ENCODE measurements at places on chromosomes 1 and 21.

DNA sequence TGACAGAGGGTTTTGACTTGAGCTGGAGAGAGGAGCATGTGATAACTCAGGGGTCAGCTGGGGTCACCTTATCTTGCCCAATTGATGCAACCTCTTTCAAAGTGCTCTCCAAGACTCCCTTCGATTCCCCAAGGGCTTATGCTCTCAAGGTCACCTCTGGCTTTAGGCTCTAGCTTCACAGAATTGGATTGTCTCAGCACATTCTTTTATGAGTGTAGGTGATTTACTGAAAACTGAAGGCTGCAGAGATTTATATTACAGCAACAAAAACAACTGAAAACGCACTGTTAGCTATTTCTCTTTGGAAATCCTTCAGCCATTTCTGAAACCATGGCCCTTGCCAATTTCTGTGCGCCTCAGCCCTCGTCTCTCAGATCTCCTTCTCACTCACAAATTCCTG lies 34.5 kb upstream of the MAP1LC3C start:
- no peak for DNase-seq

DNA sequence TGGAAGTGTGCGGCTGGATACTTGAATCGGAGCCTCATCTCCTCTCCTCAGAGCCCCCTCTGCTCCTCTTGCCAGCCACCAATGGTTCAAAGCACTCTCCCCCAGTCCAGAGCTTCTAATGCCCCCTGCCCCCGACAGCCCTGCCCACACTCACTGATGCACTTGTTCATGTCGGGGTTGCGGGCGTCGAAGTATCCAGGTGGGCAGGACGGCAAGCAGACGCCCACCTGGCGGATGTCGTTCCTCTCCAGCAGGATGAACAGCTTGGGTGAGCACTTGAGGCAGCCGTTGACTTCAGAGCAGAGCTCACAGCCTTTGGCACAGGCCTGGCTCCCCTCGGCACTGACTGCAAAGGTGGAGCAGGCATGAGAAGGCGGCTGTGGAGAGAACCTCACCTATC lies 18.4 kb downstream of the RSPO1 start:
- DNase-seq, result no peak

GRCh38 chr1:166258017-166258416 lies 91.2 kb upstream of the FAM78B start:
- DNase-seq, result no peak

DNA sequence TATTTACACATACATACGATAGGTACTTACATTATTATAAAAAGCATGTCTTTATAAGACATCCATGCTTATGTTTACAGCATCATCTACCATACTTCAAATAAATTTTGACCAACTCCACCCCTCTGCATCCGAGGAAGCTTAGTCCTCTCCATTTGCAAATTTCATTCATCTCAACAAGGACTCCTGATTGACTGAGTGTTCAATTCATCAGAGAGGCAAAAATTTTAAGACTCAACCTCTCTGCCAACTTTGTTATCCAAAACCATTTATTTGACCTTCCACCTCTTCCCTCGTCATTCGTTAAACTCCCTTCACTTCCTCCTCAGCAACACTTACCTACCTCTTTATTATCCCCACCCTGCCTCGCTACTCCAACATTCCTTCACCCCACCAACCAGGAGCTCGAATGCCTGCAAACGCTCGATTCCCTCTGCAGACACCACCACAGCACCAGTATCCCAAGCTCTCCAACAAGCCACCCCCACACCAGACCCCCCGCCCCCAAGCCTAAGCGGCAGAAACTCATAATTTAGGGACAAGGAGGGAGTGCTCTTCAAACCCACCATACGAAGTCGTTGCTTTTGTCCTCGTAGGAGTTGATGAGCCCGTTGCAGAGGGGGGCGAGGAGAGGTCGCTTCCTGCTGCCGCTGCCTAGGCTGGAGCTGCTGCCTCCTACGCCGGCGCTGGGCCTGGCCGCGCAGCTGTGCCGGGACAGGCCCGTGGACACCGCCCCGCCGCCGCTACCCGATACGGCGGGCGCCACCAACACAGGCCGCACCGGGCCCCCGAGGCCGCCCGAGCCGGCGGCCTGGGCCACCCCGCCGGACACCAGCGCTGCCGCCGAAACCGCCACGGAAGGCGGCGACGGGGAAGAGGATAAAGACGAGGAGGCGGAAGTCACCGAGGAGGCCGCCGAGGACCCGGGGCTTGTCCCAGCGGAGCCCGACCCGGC lies 803 bp downstream of the COP1 start:
- peak; percentile 42 for DNase-seq

GRCh38 chr1:182003025-182003725 lies 58.3 kb downstream of the ZNF648 start:
- no peak for DNase-seq

DNA sequence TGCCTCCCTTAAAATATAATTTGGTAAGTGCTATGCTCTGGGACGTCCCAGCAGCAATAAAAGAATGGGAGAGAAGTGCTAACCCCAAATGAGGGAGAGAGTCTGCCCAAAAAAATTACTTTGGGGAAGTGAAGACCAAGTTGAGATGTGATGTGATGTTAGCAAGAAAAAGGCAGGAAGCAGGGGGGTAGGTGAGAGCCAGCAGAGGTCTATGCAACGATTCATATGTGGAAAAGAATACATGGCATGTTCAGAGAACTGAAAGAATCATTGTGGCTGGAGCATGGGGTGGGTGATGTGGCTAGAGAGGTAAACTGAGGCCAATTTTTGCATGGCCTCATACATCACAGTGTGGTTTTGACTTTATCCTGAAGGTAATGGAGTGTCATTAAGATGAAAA lies 5.6 kb upstream of the CTPS1 start:
- no peak for DNase-seq

- no peak for DNase-seq
These were observed 68.4 kb downstream of the ATP6V1G3 start for GRCh38 chr1:198472119-198472518.

DNA sequence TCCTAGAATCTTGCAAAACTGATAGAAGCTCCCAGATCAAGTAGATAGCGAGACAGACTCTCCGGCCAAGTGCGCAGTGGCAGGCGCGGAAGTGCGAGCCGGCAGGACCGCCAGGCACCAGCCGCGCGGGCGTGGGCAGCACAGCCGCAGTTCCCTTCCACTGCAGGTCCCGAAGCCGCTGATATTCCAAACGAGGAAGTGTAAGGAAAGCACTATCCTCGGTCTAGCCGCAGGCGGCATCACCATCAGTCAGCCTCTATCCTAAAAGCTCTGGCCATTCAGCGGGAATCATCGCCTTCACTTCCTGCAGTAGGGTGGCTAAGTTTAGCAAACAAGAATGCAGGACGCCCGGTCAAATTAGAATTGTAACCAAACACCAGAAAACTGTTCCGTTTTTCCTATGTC lies 710 bp downstream of the GLRX2 start:
- DNase-seq, result peak; percentile 19

- DNase-seq, result no peak
These were observed 724.0 kb downstream of the LTN1 start for GRCh38 chr21:28268685-28269084.

DNA sequence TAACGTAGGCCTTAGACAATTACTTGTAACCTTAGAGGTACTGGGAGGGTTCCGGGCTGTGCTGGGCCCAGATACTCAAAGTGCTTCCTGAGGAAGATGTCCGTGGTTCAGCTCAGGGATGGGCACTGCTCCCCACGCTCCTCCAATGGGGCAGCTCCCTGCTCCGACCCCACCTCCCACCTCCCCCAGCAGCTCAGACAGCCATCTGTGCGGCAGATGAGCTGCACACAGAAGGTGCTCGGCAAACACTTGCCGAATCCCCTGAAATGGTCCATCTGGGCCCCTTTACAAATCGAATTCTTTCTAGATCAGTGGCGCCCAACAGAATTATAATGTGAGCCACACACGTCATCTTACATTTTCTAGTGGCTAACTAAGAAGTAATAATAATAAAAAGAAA lies 242.4 kb upstream of the RAB4A start:
- DNase-seq, result no peak

DNA sequence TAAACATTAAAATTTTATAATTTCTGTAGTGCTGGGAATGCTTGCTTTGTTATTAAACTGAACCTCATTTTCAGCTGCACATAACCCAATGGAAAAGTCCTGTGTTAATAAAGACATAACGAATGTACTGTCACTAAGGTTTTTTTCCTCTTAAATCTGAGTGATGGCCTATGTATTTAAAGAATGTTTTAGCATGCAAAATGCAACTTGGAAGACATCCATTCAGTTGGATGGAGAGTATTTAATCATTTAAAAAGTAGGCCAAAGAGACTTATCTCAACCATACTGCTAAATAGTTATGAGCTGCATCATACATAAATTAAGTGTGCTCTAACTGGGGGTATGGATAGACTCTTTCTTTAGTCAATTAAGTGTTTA lies 48.5 kb downstream of the RWDD3 start:
- DNase-seq, result no peak

Data from activated CD8-positive, alpha-beta memory T cell treated with anti-CD3 and anti-CD28 coated beads, Interleukin-2, amount 50 U/mL, for 4 hours (primary cell).